NCI-H2171 (cell line): ENCODE measurements at places on chromosomes 16 and 17.

GRCh38 chr17:50663812-50664374 is 29.2 kb downstream of the ABCC3 start:
- DNase-seq = no peak

DNA sequence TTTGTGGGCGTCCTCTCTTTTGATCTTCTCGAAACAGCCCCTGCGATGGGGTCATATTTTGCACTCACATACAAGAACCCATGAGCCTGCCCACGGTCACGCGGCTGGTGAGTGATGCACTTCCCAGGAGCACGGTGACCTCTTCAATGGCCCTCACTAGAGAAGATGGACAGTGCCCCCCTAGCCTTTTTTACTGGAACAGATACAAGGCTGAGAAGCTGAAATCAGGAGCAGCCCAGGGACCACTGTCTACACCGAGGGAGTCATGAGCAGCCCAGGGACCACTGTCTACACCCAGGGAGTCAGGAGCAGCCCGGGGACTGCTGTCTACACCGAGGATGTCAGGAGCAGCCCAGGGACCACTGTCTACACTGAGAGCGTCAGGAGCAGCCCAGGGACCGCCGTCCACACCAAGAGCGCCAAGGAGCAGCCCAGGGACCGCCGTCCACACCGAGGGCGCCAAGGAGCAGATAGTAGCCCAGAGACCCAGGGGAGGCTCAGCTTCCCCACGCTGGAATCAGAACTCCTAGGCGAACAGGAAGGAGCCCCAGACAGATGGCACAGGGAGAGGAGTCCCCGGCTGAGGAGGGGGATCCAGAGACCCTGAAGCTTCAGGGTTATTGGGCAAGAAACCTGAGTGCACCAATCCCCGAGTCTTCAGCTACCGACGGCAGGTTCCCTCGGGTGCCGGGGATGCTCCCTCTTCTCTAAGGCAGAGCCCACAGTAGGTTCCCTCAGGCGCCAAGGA is 23.7 kb downstream of the ACSF3 start:
- DNase-seq = no peak

- DNase-seq = peak; percentile 70
Measured at GRCh38 chr17:30291543-30292285, at the start of gene BLMH. TSS of gene BLMH (minus strand) at chr17:30291944. CDS start at chr17:30291819, 125 bp downstream.

GRCh38 chr16:78259873-78260272 is 160.4 kb downstream of the WWOX start:
- no peak for DNase-seq

DNA sequence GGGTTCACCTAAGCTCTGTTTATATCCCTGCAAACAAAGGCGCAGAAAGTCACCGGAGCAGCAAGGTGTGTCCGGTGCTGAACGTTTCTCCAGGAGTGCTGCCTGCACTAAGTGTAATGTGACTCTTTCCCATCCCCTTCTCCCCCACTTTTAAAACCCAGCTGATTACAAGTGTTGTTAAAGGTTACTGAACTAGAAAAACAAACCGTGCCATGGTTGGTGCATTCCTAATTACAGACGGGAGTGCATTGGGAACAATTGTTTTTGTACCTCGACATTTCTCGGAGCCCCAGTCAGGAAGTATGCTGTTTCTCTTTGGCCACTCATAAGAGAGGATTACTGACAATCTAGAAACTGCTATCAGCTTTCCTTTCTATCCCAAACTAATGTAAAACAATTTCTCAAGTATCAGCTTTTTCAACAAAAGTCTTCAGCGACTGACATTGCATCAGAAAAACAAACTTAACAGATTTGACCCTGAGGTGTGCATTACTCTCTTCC is 441.0 kb upstream of the SALL1 start:
- no peak for DNase-seq

DNA sequence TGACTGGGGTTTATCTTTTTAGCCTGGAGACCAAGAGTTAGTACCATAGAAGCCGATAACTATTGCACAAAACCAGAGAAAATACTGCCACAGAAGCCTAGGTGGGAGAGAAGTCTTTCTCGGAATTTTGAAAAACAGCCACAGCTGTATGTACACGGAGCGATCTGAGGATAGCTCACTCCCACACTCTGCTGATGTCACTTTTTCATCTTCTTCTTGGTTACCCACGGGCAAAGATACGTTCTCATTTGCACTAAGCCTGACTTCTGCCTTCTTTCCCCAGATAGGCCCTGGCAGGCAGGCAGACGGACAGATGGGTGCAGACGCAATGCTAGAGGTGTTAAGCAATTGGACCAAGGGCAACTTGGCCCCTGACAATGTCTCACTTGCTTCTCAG is 9.1 kb upstream of the CBX4 start:
- no peak for DNase-seq

DNA sequence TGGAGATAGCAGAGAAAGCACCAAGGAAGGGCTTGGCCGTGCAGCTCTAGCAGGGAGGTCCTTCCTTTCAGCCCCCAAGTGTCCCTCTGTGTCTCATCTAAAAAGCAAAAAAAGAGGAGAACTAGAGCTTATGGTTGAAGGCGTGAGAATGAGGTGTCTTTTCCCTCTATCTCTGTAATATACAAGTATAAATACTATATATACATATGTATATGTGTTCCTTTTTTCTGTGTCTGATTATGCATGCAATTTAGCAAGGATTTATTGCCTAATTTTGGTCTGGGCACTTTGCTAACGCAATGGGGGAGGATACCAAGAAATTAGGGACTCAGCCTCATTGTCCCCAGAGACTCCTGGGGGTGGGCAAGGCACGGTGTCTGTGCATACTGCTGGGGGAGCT is 90.2 kb upstream of the CCL2 start:
- no peak for DNase-seq

DNA sequence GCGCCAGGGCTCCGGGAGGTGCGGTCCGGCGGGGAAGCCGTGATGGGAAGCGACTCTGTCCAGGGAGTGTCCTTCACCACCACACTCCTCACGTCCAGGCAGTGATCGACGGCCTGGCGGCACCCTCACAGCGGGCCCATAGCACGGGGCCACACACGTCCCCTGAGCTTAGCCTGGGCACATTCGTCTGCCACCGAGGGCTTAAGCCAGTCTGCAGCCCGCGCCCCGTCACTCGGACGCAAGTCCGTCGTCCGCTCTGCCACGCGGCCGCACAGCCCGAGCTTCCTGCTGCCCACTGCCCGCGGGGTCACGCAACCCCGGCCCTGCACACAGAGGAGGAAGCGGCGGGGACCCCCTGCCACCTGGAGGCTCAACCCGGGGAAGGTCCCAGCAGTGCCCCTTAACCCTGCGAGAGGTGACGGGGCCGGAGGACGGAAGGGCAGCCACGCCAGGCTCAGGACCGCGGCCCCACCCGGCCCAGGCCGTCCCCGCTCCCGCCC is 3.0 kb upstream of the TBX2 start:
- DNase-seq = no peak

DNA sequence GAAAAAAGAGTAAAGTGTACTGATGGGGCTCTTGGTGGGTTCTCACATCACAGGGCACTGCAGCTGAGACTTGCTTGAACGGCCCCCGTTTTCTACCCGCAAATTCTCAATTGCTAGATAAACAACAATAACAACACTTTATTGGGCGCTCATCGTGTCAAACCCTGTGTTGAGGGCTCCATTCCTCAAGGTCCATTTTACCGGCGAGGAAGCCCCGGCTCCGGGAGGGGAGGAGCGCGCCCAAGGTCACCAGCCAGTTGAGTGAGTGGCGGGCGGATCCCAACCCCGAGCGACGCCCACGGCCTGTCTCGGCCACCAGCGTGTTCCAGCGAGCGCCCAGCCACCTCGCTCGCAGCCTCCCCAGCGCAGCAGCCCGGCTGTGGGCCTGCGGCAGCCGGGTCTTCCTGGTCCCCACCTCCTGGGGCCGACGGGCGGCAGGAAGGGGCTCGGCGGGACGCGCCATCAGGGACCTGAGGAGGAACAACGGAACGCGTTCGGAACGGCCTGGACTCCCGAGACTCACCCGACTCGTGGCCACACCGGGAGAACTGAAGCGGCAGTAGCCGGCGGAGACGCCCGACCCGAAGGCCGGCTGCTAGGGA is 373 bp downstream of the CMC2 start:
- DNase-seq = peak; percentile 8

- DNase-seq = peak; percentile 63
Measured at GRCh38 chr17:72416054-72416675, 295.3 kb downstream of the SOX9 start.

- peak; percentile 15 for DNase-seq
Measured at GRCh38 chr17:73646409-73647300, 2.4 kb upstream of the SDK2 start.

DNA sequence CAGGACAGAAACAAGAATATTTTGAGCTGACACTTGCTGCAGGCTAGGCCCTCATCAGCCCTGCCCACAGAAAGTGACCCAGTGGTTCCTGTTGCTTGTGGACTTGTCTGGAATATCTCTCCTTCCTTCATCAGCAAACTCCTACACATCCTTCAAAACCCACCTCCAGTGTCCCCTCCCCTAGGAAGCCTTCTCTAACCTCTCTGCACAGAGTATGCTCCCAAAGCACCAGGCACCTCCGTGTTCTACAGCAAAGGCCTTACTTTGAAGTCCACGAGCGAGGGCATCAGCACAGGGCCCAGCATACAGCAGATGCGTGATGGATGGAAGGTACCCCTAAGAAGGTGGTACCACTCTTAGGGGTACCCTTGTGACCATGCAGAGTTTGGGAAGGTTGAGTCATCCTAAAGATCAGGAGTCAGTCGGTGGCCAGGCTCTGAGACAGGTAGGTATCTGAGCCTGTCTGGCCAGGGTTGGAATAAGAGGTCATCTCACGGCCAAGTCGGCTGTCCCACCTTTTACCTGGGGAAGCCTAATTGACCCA is 2.0 kb downstream of the CCDC102A start:
- DNase-seq = no peak

GRCh38 chr16:57800200-57801097 is 1.8 kb downstream of the KIFC3 start:
- no peak for DNase-seq

GRCh38 chr17:65442250-65442649 is 119.2 kb downstream of the AXIN2 start:
- no peak for DNase-seq

DNA sequence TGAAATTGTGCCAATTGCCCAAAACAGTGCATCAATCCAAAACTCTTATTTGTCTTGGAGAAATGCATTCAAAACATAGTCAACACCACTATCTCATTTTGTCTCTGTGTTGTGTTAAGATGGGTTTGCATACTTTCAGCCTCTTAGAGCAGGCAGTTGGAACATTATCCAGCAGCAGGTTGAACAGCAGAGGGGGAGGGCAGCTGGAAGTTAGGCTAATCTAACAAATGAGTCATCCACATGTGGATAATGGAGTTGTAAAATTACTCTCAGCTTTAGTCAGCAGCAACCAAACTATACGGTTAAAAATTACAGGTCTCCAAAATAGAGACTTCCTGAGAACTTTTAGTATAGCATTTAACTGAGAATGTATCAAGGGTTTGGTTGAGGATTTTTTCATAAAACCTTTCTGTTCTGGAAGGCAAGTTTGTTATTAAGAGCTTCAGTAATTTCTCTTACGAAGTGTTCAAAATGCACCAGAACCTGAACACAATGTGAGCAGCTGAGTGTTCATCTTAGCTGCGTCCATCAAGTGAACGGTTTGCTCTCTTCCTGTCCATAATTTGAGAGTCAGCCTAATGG is 46.3 kb downstream of the PRKCA start:
- peak; percentile 59 for DNase-seq

DNA sequence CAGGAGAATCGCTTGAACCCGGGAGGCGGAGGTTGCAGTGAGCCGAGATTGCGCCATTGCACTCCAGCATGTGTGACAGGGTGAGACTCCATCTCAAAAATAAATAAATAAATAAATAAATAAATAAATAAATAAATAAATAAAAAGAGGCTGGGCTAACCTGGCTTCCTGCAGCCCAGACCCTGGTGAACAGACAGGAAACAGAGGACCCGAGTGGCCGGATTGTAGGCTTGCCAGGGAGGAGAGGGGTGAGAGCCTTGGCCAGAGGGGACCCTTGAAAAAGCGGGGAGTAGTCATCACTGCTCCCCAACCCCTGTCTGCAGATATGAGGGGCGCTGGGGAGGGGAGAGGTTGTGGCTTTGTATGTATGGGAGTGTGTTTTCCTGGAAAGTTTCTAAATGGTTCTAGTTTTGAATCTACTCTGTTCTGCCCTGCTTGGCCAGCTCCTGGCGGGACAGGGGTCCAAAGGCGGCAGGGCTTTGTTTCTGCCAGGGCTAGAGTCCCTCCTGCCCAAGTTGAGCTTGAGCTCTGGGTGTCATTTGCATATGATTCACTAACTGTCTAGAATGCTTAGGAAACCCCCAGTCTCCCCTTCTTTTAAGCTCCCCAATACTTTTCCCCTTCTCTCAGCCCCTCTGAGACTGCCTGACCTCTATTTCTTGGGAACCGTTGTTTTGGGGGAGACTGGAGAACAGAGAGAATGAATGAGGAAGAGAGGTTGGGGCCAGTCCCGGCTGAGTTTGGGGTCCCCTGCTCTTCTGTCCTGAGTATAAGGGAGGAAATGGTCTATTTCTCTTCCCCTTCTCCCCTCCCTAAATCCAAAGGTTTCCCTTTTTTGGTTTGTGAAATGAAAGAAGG is 16.4 kb downstream of the RARA start:
- no peak for DNase-seq

DNA sequence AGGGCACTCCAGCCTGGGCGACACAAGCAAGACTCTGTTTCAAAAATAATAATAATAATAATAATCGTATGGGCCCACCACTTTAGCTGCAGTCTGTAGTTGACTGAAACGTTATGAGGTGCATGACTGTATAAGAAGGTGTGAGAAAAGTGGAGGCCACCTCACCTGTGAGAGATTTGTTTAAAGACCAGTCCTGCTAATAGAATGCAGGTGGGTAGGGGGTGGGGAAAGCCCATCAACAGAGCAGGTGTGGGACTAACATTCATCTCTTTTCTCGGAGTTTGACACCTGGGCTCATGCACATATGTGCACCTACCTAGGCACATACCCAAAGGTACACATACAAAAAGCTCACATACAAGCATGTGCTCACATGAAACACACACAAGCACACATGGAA is 68.0 kb upstream of the TOB1 start:
- DNase-seq = no peak

DNA sequence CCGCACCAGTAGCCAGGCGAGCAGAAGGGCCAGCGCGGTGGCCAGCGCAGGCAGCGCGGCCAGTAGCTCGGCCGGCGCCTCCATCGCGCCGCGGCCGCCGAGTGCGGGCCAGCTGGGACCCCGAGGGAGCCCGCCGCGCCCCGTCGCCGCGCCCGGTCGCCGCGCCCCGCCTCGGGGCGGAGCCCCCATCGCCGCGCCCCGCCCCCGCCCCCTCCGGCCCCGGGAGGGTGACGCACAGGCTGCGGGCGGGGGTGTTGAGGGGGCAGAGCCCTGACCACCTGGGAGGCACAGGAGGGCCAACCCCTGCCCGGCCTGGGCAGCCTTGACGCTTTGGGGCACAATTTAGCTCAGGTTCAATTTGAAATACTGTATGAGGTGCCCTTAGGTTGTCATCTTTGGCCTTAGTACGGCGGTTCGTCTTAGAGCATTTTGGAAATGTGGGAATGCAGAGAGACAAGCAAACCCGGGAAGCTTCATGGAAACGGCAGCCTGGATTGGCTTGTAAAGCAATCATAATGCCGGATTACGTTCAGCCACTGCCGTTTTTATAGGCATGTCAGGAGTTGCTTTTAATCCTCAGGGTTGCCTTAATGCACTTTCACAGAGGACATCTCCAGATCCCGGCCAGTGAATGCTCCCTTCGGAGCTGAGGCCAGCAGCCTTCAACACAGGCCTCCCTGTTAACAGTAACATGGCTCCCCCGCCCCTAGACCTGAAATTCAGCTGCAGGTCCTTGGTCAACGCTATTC is at the start of gene MXRA7:
Gene MXRA7, minus strand, starts transcription at position 103 of the 749 bp plus-strand sequence. Its CDS starts 19 bp downstream, at position 84.
- peak; percentile 39 for DNase-seq

GRCh38 chr17:15436473-15437302 is 30.7 kb downstream of the CDRT4 start:
- DNase-seq = no peak
